ENCODE measurements at places on chromosomes 16 and 17. TPM values are rescaled to one million over a fixed set of nuclear protein-coding genes. Genes with fewer than 3 reads are reported as not detected.

GRCh38 chr16:67954421-67955196 lies 10.7 kb upstream of the LCAT start:
- DNase-seq, result no peak

DNA sequence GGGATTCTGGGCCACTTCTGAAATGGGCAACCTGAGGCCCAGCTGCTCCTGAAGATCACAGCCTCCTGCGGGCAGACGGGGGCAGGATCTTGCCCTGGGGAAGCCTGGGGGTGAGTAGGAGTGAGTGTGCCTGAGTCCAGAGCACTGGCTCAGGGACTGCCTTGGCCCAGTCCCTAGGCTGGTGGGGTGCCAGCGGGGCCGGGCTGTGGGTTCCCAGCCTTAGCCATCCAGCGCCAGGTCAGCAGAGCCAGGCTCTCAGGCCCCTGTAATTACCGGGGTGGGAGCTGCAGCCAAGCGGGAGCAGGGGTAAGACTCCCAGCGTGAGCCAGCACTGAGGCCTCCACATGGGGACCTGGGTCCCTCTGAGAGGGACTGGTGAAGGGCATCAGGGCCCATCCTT lies 8.2 kb downstream of the SPNS2 start:
- DNase-seq, result no peak

DNA sequence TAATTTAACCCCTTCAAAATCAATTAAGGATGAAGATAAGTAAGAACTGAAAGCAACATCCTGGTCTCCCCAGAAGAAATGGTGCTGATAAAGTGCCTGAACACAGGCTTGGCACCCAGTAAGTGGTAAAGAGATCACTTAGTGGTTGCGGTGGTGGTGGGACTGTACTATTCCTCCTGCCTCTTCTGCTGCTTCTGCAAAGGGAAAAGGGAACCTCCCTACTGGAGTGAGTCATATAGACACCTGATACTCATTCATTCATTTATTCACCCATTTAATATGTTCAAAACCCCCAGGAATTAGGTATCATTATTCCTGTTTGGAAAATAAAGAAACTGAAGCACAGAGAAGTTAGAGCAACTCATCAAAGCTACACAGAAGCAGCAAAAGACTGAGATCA lies 60.6 kb downstream of the CDYL2 start:
- DNase-seq, result no peak

- DNase-seq, result no peak
Measured at GRCh38 chr16:25212636-25213035, 4.1 kb upstream of the AQP8 start.

GRCh38 chr17:32161506-32162365 lies 19.4 kb downstream of the RHOT1 start:
- DNase-seq, result no peak

GRCh38 chr16:78693496-78693895 lies 594.0 kb downstream of the WWOX start:
- no peak for DNase-seq

The NGFR gene
- polyA plus RNA-seq, result 9.4 TPM
